Activated CD8-positive, alpha-beta memory T cell treated with anti-CD3 and anti-CD28 coated beads for 24 hours (primary cell): ENCODE measurements at places on chromosomes 12 and 14.

DNA sequence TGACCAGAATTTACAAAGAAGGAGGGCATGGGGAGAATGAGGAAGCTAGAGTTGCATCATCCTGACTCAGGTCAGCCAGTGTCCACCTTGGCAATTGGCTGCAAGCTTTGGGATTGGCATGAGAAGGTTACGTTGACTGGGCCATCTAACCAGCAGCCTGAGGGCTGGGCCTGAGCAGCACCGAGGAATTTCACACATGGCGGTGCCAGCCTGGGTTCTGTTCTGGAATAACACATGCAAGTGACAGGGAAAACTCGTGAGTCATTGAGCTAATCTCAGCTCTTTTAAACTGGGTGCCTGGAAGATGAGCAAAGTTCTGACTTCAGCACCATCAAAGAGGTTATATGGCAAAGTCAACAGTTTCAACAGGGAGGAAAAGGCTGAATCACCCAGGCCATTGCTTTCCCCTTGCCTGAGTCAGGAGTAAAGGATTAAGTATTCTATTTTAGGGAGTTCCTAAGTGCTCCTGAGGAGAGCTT, 543.2 kb upstream of the TBX3 start:
- no peak for DNase-seq

DNA sequence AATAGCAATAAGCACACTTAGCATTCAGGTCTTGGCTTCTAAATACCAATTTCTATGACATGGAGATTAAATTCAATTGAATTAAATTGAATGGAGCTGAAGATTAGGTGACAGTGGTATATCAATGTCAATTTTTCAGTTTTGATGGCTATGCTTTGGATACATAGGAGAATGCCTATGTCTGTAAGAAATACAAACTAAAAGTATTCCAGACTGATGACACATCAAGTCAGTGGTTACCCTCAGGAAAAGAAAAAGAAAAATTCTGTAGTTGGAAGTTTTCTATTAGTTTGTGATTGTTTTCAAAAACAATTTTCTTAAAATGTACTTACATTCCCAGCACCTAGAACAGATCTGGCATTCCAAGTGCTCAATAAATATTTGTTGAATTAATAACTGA, 4.9 kb upstream of the DCAF4 start:
- DNase-seq, result no peak

- no peak for DNase-seq
Measured at GRCh38 chr14:85254711-85255110, 275.2 kb upstream of the FLRT2 start.

GRCh38 chr12:102479939-102480338, 424 bp downstream of the IGF1 start:
- no peak for DNase-seq
